ENCODE measurements at places on chromosomes 7 and 10.

DNA sequence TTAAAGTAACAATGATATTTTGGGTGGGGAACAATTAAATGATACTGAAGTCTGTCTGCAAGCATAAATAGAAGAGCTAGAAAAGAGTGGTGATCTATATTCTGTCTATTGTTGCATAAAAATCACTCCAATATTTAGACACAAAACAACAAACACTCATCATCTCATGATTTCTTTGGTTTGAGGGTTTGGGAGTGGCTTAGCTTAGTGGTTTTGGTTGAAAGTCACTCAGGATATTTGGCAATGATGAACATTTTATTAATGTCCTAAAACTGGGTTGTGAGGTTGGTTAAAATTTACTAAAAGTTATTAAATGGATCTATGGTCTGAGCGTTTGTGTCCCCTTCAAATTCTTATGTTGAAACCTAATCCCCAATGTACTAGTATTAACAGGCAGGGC lies 54.7 kb upstream of the EGFR start:
- DNase-seq, result no peak

DNA sequence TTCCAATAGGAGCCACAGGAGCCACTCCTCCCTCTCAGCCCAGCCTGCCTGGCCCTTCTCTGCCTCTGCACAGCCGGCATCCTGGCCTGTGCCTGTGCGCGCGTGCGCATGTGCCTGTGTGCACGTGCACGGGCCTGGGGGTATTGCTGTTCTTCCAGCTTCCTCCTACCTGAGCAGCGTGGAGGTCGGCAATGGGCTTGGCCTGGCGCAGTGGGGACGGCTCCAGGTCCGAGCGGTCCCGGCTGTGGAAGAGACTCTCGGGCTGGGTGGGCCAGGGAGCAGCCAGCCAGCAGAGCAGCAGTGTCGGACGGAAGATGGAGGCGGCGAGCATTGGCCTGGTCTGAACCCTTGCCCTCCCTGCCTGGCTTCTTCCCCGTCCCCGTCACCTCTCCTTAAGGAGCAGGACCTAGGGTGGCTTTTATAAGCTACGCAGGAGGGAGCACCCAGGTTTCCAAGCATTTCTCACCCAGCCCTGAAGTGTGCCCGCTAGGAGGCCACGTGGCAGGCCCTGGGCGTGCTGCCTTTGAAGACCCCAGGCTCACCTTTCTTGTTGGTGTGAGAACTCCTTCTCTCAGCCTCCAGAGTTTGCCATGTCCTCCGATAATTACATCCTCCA lies at the start of gene MMP21:
Gene MMP21 (minus strand): TSS at position 331 of the 616 bp plus-strand sequence. CDS start 0 bp downstream, at position 331.
- no peak for DNase-seq

- DNase-seq, result no peak
Observed at GRCh38 chr10:7605565-7606295, 61.0 kb downstream of the ITIH5 start.

GRCh38 chr7:143217806-143218205 lies 4.0 kb upstream of the TAS2R40 start:
- DNase-seq, result no peak

- DNase-seq, result peak; percentile 61
Observed at GRCh38 chr7:135274495-135275268, 41.0 kb downstream of the STRA8 start.

GRCh38 chr10:63383141-63383540 lies 82.6 kb downstream of the JMJD1C start:
- no peak for DNase-seq

- no peak for DNase-seq
Observed at GRCh38 chr7:18903695-18904094, 213.7 kb downstream of the TWIST1 start.

GRCh38 chr10:34288634-34289033 lies 526.5 kb downstream of the PARD3 start:
- no peak for DNase-seq

Data from uterus (tissue), 4 donors.